ENCODE measurements at places on chromosomes 2 and 18.

DNA sequence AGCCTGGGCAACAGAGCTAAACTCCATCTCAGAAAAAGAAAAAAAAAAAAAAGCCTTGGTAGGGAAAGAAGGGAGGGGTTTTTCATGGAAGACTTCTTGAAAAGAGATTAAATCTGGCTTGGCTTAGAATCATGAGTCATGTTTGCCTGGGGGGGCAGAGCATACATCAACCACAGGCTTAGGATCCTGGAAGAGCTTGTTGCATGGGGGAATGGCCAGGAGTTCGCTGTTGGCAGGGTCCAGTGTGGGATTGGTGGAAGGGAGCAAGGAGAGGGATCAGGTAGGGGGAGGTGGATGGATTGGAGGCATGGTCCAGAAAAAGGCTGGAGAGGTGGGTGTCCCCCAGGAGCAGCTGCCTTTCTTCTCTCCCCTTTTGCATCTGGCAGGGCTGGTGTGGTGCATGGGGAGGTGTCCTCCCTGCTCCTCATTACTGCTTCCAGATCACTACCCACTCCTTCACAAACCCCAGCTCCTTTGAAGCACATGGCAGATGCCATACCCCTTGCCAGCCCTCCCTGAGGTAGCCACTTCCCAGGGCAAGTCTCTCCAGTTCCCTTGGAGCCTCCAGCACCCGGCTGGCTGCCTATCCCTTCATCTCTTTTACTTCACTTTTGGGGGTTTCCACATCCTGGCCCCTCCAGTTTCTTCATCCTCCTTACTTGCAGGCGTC is 2.5 kb downstream of the ARMC9 start:
- DNase-seq: no peak

- no peak for DNase-seq
These were observed 99.6 kb upstream of the MCFD2 start for GRCh38 chr2:47015206-47015605.

- no peak for DNase-seq
These were observed 3.1 kb downstream of the CXCR2 start for GRCh38 chr2:218128781-218129457.

GRCh38 chr18:8801263-8801901 is 96.0 kb downstream of the MTCL1 start:
- DNase-seq: peak; percentile 77

DNA sequence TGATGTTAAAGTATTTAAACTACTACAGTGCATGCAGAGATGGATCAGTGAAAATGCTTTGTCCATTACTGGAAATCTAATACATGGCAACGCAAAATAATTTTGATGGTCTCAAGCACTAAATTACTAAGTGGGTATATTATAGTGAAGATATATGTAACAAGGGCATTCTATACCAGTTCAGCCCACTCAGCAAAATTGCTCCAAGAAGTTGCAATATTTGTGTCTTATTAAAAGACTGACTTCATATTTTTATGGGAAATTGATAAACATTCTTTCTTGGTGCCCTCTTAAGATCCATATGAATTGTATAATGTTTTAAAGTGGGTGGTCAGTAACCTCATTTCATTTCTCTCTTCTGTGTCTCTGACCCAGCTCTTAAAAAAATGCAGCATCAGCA is 343.1 kb upstream of the MEX3C start:
- DNase-seq: no peak

- DNase-seq: no peak
These were observed 565.9 kb upstream of the ID2 start for GRCh38 chr2:8115966-8116365.

DNA sequence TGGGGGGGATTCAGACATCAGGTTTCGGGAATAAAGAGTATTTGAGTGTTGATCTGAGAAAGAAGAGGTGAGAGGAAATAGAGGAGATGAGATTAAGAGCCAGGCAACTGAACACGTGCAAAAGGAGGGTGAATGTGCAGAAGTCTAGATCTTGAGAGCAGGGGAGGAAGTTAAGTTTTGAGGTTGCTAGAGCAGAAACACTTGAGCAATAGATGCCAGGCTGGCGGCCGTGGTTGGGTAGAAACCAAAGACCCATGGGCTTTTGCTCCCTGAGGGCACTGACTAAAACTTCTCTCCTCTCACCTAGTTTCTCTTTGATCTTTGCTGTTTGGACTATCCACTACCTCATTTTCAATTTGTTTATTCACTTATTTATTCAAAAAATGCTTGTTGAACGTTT is 116.0 kb downstream of the CDC42EP3 start:
- no peak for DNase-seq

GRCh38 chr2:38462121-38462661 is 85.1 kb upstream of the ATL2 start:
- peak; percentile 69 for DNase-seq

DNA sequence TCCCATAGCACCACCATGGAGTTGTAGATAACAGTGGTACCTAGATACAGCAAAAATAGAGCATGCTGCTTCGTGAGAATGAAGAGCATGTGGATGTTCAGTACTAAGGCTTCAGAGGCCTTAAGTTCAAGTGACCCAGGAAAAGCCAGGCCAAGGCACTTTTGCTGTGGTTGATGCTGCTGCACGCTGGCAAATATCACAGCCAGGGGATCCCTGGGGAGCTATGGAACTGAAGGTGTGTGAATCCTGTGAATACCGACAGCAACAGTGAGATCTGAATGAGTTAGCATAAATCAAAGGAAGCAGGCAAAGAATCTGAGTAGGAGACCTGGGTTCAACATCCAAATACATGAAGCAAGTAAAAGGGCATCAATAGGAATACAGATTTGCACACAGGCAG is 158.6 kb upstream of the THUMPD2 start:
- no peak for DNase-seq

DNA sequence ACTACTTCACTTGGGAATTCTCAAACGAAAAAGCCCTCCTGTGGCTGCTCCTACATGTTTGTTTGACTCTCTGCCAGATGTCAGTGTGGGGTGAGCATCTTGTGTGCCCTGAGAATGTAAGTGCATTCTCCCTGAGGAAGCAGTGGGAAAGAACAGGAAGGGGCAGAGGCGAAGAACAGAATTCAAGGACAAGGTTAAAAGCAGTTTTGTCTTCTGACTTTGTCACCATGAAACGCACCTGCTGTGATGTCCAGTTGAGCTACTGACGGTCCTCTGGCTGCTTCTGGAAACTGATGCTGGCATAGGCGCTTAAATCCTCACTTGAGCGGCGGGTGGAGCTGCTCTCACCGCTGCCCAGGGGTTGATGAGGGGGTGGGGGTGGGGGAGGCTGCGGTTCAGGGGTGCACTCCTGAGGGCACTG is 4.9 kb downstream of the IRS1 start:
- DNase-seq: no peak

- no peak for DNase-seq
These were observed 286.2 kb upstream of the EPAS1 start for GRCh38 chr2:46010925-46011490.

GRCh38 chr2:99956232-99957030 is 186.0 kb downstream of the AFF3 start:
- DNase-seq: no peak

DNA sequence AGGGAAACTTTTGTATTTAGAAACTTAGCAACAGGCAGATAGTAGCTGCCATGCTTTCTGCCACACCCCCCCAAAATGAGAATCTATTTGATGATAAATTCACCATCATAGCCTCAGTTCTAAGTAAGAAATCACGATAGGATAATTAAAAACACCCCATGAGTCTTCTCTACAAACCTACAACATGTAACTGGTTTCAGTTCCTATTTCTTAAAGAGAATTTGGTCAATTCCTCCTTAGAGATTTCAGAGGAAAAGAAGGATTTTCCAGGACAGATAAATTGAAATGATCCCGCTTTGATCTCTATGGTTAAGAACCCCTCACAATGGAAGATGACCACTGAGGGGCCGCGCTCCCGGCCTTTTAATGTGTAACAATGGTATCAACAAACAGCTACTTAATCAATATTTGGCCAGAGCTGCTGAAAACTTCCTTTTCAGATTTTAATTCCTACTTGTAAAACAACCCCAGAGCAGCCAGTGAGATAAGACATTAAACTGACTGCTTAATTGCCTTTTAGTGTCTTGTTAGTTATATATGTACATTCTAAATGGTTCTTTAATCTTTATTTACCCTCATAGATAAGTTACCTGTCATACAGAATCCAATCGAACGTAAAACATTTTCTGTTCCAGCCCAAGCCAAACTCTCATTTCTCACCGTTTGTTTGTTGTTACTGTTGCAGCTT is 10.1 kb downstream of the PAX3 start:
- DNase-seq: no peak

GRCh38 chr2:15914596-15915385 is 25.6 kb upstream of the MYCN start:
- DNase-seq: no peak

GRCh38 chr2:216283038-216283900 is 89.0 kb downstream of the MARCHF4 start:
- DNase-seq: no peak

DNA sequence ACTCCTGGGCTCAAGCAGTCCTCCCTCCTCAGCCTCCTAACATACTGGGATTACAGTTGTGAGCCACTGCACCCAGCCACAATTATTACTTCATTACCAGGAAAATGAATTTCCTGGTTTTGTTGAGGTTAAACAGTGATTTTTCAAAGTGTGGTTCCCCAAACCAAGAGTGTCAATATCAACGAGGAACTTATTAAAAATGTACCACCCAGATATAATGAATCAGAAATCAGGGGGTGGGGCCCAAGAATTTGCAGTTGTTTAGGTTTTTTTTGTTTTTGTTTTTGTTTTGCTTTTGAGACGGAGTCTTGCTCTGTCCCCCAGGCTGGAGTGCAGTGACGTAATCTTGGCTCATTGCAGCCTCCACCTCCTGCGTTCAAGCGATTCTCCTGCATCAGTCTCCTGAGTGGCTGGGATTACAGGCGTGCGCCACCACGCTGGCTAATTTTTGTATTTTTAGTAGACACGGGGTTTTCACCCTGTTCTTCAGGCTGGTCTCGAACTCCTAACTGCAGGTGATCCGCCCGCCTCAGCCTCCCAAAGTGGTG is 94.1 kb downstream of the WDSUB1 start:
- DNase-seq: no peak

DNA sequence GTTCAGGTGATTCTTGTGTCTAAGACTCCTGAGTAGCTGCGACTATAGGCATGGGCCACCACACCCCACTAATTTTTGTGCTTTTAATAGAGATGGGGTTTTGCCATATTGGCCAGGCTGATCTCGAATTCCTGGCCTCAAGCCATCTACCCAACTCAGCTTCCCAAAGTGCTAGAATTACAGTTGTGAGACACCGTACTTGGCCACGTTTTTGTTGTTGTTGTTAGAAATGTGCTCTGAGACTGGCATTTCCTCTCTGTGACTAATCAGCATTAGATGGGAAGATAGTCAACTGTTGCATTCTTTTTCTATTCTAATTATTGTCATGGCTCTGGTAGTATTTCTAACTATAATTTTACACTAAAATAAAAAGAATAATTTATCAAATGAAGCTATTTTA is 191.7 kb downstream of the CAMKMT start:
- peak; percentile 78 for DNase-seq

DNA sequence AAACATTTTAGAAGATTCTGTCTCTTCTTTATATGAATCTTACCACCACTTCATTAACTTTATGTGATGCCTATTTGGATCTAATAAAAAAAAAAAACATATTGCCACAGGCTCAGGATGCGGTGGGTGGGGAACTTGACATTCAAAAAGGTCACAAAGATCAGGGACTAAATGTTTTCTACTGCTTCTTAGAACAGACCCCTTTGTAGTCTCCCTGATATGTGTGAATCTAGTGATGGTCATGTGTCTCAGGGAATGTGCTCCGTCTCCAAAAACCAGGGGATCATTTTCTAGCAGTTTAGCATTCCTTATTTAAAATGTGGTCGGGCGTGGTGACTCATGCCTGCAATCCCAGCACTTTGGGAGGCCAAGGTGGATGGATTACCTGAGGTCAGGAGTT is 807.8 kb upstream of the CHAC2 start:
- no peak for DNase-seq

GRCh38 chr2:1972948-1973347 is 228.6 kb upstream of the PXDN start:
- DNase-seq: no peak

DNA sequence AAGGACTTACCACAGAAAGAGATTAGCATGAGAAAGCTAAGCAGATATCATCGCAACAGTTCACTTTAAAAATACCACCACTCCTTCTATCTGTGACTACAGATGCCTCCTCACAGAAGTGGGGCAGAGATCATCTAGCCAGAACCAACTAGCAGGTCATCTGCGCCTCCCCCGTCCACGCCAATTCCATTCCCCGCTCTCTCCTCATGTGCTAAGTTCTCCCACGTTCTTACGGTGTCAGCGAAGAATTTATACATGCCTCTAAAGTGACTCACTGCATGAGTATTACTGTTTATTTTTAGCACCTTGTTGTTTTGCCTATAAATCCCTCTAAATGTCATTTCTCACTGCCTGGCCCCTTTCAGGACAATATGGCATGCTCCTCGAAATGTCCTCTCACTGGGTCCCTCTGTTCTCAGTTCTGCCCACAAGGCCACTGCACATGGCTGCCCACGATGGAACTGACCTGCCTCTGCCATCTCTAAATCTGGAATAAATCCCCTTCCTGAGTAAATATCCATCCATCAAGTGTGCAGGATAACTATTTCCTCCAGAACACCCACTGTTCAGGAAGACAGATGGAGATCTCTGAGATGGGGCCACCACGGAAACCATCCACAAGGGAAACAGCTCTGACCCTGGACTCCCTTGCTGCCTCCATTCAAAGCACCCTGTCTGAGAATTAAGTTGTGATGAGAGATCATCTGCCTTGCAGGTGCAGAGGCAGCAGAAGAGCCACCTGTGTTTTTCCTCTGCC is 137.7 kb downstream of the IRS1 start:
- peak; percentile 92 for DNase-seq

DNA sequence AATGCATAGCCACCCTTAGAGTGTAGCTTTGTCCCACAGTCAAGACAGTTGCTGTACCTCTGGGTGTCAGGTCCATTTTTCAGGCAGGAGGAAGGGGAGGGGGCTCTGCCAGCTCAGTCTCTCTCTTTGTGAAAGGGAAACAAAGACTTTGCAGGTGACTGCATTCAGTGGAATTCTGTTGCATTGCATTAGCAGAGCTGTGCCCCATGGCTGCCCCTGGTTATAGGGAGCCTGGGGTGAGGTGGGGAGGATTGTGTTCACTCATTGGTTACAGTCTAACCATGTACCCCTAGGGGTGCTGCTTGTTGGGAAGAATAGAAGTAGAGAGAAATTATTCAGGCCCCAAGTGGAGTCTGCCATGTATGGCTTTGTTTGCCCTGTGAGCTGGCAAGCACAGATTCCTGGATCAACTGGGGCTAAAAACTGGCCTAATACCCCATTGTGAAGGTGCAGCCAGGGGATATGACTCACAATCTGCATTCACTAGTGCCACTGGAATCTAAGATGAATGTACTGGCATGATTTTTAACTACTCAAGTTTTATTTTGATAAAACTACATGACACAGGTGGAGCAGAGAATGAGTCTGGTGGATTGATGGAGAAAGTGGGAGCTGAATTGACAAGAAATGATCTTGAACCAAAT is 118.4 kb downstream of the SH3BP4 start:
- no peak for DNase-seq

- DNase-seq: no peak
These were observed 535.2 kb downstream of the METTL4 start for GRCh38 chr18:2036086-2036485.

GRCh38 chr2:227374158-227374557 is 4.9 kb downstream of the TM4SF20 start:
- DNase-seq: no peak
